ENCODE measurements at places on chromosomes 5 and 9.

GRCh38 chr9:89871871-89872331 is 267.1 kb downstream of the GADD45G start:
- no peak for DNase-seq

- DNase-seq: peak; percentile 47
Observed at GRCh38 chr5:180470966-180471582, 23.1 kb upstream of the CNOT6 start.

GRCh38 chr5:127040796-127041520 is 10.6 kb upstream of the MARCHF3 start:
- DNase-seq: peak; percentile 50

GRCh38 chr5:91144491-91145332 is 238.4 kb downstream of the ARRDC3 start:
- no peak for DNase-seq

DNA sequence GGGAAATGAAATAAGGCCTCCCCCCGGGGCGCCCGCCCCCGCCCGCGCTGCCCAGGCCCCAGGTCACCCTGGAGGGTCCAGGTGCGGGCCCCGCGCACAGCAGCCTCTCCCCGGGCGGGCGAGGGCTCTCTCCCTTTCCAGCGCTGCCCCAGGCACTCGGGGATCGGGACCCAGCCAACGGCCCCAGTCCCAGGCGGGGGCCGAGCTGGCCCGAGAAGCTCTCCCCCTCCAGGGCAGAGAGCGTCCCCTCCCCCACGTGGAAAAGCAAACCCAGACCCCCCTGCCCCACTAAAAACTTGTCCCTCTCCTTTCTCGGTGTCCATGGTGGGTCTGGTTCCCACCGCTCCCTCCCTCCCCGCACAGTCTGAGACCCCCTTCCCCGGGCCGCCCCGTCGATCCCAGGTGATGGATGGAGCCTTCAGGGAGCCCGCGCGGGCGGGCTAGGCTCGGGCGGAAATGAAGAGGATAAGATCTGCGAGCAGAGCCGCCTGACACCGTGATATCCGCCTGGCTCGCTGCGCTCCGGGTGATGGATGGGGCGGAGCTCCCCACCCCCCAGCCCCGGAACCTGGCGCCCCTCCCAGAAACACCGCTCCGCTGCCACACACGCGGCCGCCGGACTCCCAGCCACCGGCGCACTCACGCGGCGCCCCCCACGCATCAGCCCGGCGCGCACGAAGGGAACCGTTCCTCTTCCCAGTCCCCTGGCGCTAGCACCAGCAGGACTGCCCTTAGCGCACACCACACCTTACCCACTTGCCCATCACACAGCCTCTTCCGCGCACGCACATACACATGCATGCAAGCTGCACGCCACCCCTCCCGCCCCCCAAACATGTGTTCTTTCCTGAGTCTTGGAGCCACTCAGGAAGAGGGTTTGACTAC is 81.7 kb upstream of the ZBTB43 start:
- DNase-seq: no peak

- no peak for DNase-seq
Observed at GRCh38 chr9:119945686-119946085, 576.5 kb upstream of the BRINP1 start.

DNA sequence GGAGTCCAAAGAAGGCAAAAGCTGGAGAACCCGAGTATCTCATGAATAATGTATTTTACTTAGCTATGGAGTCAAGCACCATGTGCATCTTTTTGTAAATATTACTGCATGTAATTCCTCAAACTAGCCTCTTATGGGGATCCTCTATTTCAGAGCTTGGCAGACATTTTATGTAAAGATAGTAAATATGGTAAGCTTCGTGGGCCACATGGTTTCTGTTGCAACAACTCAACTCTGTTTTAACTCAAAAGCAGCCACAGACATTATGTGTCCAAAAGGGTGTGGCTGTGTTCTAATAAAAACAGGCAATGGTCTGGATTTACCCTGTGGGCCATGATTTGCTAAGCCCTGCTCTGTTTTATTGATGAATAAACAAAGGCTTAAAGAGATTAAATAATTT is 17.3 kb downstream of the DAPK1 start:
- DNase-seq: no peak

DNA sequence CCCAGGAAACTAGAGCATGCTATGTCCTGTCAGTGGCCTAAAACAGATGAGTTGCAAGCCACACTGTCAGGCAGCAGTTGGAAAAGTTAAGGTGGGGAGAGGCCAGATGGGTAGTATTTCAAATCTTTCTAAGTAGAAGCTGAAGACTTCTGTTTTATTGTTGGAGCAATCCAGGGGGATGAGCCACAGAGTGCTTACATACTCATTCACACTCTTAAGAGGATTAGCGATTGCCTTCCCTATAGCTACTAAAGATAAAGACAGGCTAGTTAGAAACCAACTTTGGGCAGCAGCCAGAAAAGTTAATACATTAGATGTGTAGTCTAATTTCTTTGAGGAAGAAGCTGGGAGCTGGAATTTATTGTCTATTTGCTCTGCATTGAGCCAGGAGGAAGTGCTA is 61.7 kb upstream of the ELAVL2 start:
- no peak for DNase-seq

GRCh38 chr5:141518618-141519015 is 29.7 kb downstream of the PCDHGC5 start:
- peak; percentile 56 for DNase-seq

GRCh38 chr9:88892724-88893123 is 98.5 kb upstream of the S1PR3 start:
- DNase-seq: no peak

DNA sequence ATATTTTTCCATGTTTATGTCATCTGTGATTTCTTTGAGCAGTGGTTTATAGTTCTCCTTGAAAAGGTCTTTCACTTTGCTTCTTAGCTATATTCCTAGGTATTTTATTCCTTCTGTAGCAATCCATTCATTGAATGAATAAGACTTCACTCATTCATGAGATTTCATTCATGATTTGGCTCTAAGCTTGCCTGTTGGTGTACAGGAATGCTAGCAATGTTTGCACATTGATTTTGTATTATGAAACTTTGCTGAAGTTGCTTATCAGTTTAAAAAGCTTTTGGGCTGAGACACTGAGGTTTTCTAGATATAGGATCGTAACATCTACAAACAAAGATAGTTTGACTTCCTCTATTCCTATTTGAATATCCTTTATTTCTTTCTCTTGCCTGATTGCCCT is 15.9 kb downstream of the RLN2 start:
- DNase-seq: no peak

DNA sequence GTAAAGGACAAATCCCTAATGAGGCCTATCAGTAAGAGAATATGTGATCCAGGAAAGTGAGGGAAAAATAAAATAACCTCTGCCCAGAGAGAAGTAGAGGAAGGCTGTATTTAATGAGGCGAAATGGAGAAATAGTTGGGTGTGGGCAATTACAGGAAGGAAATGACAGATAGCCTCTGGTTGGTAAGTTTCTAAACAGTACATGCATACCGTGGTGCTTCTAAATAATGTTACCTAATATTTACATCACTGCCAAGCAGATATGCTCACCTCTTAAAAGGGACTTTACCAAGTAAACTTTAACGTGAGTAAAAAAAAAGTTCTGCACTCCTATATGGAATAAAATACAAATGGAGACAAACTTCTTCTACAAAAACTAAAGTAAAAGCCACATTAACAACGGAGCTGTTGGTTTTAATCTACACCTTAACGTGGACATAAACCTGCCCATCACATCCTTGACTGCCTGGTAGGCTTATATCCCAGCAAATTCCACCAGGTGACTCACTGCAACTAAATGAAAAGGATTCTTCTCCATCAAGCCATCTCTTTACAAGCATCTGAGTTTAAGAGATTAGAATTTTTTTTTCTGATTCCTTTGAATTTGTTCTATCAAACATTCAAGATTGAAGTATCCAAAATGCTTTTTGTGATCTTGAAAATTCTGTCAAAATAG is 12.4 kb downstream of the NFIL3 start:
- no peak for DNase-seq

GRCh38 chr9:114001410-114001685 is 76.8 kb downstream of the AMBP start:
- DNase-seq: no peak

DNA sequence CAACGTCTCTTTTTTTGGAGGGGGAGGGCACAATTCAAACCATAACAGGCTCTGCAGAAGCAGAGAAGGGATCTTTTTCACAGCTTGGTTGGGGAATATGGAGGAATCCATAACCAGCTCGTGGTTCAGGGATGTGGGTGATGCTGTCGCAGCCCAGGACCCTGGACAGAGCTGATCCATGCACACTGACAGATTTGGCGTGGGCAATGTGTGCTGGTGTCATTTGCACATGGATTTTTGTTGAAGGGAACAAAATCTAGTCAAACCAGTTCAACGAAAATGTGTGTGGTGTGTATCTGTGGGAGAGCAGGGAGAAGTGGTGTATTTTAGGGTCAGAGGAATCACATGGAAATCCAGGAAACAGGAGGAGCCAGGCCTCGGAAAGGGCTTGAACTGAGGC is 4.2 kb downstream of the DOCK2 start:
- no peak for DNase-seq

DNA sequence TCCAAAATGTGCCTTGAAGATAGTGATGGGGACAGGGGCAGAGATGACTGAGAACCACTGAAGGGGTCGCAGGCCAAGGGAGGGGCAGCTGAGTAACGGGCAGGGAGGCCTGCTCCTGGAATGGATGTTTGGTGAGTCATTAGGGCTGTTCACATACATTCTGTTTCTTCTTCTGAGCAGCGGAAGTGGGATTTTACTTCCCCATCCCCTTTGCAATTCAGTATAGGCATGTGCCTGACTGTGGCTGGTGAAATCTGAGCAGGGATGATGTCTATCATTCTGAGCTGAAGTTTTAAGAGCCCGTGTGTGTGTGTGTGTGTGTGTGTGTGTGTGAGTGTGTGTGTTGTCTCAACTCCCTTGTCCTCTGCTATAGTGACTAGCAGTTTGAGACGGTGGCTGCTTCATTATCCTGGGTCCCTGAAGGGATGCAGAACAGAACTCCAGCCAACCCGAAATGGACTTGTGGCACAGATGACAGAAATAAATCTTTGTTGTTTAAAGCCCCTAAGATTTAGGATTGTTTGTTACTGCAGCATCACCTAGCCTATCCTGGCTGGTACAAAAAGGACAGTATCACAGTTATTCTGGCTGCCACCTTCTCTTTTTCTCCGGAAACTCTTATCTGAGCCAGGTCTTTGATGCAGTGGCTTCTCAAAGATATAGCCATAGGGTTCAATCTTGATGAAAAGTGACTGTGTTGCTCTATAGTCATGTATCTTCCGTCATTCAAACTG is 29.2 kb upstream of the TGFBI start:
- DNase-seq: peak; percentile 58

- DNase-seq: no peak
Observed at GRCh38 chr9:136739509-136739908, 3.2 kb downstream of the LCN10 start.

- no peak for DNase-seq
Observed at GRCh38 chr5:61114441-61114840, 47.8 kb downstream of the SMIM15 start.

- no peak for DNase-seq
Observed at GRCh38 chr5:149399775-149400174, 20.7 kb upstream of the IL17B start.

DNA sequence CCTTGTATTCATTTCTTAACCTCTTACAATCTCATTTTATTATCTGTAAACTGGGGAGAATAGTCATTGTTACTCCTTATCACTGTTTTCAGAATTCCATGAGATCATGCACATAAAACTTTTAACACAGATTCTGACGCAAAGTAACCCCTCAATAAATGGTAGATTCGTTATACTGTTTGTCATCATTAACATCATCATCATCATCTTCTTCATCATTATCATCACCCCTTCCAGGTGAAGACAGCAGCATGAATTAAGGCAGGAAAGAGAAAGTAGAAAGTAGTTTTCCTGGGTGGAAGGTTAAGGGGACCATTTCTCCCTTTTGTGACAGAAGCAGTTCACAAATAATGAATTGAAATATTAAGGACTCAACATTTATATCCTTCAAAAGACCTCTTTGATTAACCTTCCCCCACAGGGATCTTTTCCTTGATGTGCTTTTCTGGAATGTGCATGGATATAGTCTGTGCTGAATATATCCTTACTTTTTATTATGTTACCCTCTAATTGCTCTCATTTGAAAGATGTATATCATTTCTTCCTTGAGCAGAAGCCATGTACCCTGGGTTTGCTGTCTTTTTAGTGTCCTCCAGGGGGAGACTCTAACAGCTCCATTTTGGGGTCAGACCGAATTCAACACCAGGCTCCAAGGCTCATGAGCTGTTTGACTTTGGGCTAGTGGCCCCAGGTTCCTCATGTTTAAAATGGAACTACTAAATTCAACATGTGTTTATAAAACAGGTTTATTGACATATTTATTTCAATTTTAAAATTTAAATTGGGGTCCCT is 1029.9 kb upstream of the WWC1 start:
- no peak for DNase-seq

All from MG63 (cell line).